CD8-positive, alpha-beta memory T cell (primary cell): ENCODE measurements at places on chromosomes 1 and 21.

DNA sequence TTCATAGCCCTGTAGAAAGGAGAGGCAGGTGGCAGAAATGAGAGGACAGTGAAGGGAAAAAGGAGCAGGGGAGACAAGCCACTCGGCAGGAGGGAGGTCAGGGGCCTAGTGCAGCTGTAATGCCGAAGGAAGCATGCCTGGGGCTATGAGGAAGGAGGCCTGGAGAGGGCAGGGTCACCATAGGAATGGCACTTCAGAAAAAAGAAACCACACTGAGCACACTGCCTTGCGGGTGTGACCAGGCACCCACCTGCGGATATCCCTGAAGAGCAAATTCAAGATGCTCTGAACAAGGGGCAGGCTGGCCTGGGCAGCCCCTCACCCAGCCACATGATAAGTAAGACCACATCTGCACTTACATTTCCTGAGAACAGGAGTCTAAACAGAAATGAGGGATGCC, 104.7 kb downstream of the JAK1 start:
- no peak for DNase-seq

DNA sequence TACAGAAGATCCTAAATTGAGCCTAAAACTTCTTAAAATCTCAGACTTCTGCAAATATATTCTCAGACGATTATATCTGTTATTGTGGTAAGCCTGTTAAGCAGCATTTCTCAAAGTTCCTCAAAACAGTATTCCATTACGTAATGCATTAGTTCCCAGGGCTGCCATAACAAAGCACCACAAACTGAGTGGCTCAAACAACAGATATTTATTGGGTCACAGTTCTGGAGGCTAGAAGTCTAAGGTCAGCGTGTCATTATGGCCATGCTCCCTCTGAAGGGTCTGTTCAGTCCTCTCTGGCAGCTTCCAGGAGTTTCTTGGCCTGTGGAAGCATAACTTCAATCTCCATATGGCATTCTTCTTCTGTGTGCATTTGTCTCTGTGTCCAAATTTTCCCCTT, 103.5 kb upstream of the ST6GALNAC5 start:
- DNase-seq = no peak

DNA sequence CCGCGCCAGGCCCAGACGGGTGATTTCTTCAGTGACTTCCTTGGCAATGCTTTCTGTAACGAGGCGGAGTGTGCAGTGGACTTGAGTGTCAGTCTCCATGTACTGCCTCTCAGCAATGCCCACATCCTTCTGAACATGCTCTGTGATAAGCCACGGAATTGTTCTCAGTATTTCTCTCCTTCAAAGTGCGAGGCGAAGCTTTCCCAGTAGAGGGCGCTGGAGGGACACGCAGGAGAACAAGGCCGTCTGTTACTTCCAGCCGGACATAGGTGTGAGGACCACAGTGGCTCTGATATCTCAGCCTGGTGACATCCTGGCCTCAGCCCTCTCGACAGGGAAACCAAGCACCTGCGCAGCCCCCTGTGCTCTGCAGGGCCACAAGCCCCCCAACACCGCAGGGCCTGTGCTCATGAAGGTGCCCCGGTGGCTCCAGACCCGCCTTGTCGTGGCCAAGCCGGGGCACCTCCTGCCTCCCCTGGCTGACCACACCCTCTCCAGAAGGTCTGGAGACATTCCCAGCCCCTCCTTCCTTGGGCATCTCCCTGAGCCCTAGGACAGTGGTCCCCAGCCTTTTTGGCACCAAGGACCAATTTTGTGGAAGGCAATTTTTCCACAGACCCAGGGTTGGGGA, 46.1 kb upstream of the BACE2 start:
- DNase-seq = no peak

- DNase-seq = no peak
Measured at GRCh38 chr1:186022184-186022583, 288.0 kb downstream of the HMCN1 start.

GRCh38 chr1:9233241-9233941, 1.2 kb upstream of the H6PD start:
- no peak for DNase-seq

DNA sequence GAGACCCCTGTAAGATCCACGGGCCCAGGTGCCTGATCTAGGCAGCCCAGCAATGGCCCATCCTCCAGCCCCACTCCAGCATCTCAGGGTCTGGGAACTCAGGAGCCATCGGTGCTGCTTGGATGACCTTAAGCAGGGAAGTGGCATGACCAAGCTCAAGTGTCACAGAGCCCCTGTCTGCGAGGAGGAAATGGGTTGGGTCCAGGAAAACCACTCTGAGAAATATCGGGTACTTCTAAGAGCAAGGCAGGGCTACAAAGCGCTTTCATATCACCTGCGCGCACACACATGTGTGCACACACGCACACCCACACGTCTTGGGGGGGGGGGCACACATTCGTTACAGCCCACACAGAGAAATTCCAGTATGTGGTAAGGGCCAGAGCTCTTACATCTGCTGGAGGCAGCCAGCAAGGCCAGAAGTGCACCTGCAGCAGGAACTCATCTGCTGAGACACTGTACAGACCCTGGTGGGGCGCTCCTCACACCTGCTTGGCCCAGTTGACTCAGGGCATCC, 32.6 kb upstream of the SPOCD1 start:
- peak; percentile 65 for DNase-seq

- DNase-seq = no peak
Measured at GRCh38 chr21:46229923-46230260, 1.3 kb upstream of the LSS start.

DNA sequence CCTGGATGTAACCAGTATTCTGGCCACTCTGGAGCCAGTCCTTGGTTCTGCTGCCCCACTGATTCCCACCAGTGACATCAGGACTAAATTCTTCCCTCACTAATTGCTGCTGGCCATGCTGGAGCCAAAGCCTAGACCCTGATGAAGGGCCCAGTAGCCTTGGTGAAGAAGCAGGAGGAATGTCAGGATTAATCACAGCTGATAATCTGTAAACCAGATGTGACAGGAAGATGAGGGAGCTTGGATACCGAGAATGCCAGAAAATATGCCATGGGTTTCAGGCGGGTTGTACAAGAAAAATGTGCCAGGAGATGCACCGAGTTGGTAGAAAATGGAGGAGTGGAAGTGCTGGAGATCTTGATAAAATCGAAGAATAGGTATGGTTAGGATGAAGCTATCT, 119.0 kb upstream of the PPP2R5A start:
- DNase-seq = no peak

DNA sequence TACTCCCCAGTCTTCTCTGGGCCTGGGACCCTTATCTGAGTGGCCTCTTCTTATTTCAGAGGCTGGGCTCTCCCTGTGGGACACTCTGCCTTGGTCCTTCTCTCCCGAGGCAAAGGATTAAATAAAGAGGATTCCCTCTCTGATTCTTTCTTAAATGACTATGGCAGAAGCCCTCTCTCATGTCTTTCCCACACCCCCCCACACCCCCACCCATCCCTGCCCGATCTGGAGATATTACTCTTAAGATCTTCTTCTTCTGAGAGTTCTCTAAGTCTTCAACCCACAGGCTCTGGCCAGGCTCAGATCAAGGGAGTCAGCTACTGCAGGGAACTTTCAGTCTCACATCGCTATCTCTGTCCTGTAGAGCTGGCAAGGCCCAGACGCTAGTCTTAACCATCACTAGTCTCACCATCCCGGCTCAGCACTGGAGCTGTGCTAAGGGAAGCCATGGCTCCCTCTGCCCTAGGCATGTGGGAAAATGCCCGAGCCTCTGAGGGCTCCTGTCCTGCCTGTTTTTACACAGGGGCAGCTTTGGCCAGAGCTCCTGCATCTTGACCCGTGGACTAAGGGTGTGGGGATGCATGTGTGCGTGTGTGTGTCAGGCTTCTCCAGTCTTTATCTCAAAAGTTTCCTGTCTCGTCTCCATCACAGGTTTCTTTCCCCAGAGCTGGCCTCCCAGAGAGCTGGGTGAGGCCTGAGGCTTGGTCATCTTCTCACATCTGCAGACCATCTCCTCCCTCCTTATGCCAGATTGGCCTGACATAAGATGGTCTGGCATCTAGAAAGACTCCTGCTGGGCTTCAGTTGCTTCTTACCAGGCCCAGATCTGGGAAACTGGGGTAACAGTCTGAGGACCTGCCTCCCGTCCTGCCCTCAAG, 36.7 kb downstream of the LGR6 start:
- DNase-seq = no peak

DNA sequence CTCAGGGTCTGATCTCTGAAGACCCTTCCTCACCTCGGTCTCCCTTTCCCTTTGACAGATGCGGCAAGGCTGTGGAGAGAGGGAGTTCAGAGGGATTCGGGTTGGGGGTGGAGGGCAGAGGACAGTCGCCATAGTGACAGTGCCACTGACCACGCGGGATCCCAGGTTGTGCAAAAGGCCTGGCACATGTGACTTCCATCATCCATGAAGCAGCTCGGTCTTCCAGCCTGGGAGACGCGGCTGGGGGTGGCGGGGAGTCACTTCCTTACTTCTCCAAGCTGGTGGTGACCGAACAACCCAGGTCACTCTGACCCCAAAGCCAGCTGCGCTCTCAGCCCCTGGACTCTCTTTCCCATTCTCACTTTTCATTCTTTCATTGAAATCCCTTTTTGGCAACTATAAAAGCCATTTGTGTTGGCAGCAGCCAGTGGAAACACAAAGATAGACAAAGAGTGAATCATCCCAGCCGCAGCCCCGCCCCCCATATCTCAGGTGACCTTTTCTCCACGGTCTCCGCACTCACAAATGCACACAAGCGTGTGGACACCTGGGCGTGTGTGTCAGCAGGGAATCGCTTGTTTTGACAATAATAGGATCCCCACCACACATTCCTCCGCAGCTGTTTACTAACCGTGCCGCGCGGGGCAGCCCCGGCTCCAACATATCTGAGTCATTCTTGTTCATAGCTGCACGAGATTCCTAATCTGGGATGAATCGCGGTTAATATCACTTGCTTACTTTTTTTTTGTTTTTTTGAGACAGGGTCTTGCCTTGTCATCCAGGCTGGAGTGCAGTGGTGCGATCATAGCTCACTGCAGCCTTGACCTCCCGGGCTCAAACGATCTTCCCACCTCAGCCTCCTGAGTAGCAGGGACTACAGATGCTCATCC, 68.3 kb downstream of the DHRS3 start:
- no peak for DNase-seq

- no peak for DNase-seq
Measured at GRCh38 chr1:175173531-175173930, 19.0 kb downstream of the KIAA0040 start.

GRCh38 chr1:41534181-41535076, 49.9 kb upstream of the EDN2 start:
- peak; percentile 20 for DNase-seq

GRCh38 chr1:204630132-204630905, 55.2 kb downstream of the LRRN2 start:
- no peak for DNase-seq

DNA sequence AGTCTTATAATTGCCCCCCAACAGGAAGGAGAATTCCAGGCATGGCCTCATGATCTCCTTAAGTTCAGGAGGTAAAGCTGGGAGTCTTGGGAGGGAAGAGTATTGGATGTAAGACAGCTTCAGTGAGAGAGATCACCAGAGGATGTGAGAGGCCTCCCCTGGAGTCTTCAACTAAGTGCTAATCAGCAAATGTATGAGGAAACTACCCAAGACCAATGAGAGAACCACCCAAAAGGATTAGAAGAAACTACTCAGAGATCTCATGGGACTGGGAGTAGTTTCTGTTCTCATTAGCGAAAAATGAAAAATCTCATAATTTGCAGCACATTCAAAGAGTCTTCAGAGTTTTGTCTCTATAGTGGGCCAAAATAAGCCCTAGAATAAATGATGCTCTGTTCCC, 36.6 kb upstream of the WNT2B start:
- no peak for DNase-seq

DNA sequence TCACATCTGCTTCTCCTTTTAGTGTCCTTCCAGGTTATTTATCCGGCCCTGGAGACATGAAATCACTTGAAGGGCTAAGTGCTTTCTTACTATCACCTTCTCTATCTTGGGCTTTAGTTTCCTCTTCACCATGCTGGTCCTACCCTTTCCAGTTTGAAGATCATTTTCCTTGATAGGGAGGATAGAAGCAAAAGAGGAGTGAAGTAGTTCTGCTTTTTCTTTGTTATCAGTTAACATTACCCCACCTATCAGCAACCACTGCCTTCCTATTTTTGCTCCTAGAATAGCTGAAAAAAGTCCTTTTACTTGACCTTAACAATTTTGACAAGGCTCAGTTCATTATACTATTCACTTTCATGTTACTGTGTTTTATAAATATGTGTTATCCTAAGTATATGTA, 19.4 kb downstream of the RGL1 start:
- DNase-seq = no peak

DNA sequence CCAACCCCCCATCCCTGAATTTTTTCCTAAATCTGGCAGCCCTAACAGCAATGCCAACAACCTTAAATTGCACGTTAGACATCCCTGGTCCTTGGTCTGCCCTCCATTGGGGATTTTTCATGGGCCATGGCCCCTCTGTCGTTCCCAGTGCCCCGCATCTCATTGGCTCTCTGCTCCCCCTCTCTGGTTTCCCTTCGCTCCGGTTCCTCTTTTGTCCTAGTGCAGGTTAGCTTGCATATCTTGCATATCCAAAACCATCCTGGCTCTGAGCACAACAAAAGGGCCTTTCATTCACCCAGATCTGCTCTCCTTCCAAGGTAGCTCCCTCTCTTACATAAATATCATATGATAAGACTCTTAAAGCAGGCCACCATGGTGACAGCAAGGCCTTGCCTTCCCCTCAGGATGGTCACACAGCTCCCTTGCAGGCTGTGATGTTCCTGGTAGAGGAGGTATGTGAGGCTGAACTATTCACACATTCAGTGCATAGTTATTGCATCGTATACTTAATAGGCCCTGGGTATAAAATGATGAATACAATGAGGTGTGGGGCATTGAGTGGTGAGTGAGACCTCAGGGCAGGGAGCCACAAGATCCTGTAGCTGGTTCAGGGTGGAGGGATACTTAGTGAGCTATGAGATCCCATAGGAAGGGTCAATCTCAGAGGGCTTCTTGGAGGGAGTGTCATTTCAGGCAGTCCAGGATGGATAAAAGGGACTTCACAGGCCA, 45.2 kb downstream of the TENT5C start:
- no peak for DNase-seq

DNA sequence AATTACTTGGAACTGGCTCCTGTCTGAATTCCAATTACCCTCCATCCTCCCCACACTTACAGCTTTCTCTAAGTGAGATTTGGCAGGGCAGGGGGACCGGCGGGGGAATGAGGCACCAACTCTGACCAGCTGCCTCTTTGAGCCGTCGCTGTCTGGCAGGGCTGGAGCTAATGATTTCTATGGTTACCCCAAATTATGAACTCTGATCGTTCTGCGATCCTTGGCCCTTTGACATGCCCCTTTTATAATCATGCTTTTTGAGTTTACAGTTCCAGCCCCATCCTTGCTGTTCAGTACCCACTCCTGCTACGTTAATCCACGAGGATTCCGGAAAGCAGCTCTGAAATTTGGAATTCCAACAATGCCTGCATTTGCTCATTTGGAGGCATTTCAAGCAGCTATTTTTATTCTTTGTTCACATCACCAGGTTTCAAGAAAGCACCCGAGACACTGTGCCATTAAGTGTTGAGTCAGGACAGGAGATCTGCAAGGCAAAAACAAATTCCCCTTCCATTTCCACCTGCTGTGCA, 54.6 kb upstream of the LBR start:
- DNase-seq = no peak
